Caki2 (cell line): ENCODE measurements at places on chromosomes 11 and 22.

DNA sequence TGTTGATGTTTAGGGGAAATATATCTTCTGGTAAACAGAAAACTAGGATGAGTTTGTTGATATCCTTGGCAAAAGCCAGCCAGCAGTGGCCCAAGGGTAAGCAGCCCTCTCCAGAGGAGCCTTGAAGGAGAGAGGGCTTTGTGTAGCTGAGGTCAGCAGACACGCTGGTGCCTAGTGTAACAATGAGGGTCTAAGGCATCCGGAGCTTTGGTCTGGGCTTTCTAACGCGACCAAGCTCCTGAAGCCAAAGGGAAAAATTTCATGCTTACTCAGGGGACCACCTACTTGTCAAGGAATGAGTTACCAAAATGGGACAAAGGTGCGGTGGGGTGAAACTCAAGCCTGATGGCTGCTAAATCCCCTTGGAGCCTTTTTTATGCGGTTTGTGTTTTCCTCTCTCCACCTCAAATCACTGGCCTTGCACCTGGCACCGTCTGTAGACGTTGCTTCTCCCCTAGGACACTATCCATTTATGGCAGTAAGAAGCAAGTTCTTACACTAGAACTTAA, 134.9 kb downstream of the DBX1 start:
- no peak for DNase-seq

DNA sequence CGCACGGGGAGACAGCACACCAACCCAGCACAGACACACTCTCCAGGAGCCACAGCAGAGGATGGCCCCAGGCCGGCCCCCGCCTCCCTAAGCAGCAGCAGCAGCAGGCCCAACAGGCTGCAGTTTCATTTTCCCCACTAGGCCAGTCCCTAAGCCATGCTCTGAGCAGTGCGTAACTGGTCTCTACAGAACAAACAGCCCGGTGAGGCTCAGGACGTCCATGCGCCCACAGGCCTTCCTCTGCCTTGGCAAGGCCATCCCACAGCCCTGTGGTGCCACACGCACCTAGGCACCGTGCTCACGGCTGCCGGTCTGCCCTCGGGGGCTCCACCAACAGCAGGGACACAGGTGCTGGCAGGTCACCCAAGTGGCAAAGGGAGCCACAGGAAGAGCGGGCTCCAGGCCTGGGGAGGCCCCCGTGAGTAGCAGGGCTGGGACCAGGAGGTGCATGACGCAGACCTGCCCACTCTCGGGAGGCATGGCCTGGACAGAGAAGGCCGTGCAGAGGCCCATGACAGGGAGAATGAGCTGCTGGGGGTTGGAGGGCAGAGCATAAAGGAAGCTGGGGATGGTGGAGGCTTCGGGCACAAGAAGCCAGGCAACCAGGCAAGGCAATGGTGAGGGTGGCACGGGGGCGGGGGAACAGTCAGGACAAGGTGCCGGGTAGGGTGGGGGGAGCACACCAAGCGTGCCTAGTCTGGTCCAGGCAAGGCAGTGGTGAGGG, 1.4 kb upstream of the MOB2 start:
- no peak for DNase-seq

- DNase-seq, result no peak
These were observed 611.6 kb upstream of the CCDC179 start for GRCh38 chr11:23471878-23472277.

- peak; percentile 0 for DNase-seq
These were observed 111.5 kb downstream of the PKNOX2 start for GRCh38 chr11:125275905-125276618.

DNA sequence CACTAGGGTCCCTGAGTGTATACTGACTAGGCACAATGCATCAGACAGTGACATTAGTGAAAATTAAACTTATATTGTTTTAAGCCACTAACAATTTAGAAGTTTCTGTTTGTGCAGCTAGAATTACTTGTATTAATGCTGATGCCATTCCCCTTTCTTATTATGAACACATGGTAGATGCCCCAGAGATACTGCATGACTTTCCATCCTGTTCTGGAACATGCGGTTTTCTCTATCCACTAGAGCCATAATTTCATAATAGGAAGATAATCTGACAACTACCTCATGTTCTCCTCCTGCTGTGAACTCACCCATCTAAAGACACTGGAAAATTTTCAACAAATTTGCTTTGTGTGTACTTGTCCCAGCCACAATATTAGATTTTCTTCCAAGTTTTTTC, 1256.4 kb downstream of the FAM181B start:
- no peak for DNase-seq

DNA sequence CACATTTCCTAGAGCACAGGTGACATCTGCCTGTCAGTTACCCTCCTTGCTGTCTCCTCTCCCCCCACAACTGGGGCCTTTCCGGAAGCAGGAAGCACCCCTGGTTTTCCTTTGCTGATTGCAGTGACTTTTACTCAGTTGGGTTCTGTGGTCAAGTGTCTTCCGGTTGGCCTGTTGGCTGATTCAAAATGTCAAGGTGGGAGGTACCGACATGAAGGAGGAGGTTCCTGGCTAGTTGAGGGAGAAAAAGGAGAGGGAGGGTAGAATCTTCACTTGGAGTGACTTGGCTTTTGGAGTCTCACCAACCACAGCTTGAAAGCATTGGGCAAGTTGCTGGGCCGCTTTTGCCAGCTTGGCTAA, 9.3 kb upstream of the ADAMTS15 start:
- DNase-seq, result no peak

- no peak for DNase-seq
These were observed 808.7 kb downstream of the KCNA4 start for GRCh38 chr11:29208117-29208516.

DNA sequence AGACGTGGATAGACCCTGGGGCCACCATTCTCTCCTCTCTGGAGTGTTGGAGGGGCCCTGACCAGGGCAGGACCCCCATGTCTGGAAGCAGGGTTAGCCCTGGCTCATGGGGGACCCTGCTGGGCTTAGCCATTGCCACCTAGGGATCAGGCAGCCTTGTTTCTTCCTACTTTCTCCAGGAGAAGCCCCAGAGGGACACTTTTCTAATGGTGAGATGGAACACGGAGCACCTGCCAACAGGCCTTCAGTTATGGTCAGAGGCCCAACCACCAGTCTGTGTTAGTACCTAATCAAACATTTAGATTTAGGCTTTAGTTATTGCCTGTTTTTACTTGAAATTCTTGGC, 1.9 kb upstream of the C22orf39 start:
- DNase-seq, result no peak

- no peak for DNase-seq
These were observed 34.1 kb downstream of the HORMAD2 start for GRCh38 chr22:30114361-30114760.

DNA sequence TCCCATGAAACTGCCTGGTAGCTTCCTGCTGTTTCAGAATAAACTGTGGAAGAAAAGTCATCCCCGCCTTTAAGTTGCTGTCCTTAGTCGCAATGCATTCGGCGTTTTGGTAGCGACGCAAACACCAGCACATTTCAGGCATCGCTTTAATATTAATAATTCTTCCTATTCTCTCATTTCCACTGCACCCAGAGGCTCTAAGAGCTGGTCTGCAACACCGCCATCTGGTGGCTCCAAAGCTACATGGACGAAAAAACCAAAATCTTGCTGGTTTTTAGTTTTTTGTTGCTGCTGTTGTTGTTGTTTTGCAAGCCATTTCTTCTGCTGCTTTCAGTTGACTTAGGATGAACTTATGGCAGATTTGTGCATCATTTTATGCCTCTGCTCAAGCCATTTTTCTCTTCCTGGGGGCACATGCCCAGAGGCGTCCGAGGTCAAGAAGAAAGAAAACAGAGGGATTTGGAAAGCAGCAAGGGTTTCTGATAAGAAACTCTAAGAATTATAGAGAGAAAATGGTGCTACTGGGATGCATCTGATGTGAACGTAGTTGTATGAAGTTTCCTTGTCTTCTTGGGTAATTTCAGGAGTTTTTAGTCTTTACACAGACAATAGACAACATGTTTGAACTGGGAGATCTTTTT, 345.4 kb upstream of the KIRREL3 start:
- peak; percentile 1 for DNase-seq

DNA sequence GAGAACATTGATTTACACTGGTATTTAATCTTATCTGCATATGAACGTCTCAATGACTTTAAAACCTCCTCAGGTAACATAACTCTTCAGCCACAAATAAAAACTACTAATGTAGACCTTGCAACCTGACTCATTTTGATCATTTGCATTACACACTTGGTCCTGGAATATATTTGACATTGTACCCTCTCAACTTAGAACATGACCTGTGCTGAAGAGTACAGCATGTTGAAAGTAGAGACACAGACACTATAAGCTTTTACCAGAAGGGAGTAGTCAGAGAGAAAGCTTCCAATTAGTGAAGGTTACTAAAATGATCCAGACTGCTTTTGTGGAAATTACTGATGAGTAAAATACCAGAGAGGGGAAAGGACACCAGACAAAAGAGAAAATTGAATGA, 390.6 kb upstream of the ANO3 start:
- no peak for DNase-seq

GRCh38 chr11:11035331-11035730, 177.5 kb upstream of the ZBED5 start:
- no peak for DNase-seq

DNA sequence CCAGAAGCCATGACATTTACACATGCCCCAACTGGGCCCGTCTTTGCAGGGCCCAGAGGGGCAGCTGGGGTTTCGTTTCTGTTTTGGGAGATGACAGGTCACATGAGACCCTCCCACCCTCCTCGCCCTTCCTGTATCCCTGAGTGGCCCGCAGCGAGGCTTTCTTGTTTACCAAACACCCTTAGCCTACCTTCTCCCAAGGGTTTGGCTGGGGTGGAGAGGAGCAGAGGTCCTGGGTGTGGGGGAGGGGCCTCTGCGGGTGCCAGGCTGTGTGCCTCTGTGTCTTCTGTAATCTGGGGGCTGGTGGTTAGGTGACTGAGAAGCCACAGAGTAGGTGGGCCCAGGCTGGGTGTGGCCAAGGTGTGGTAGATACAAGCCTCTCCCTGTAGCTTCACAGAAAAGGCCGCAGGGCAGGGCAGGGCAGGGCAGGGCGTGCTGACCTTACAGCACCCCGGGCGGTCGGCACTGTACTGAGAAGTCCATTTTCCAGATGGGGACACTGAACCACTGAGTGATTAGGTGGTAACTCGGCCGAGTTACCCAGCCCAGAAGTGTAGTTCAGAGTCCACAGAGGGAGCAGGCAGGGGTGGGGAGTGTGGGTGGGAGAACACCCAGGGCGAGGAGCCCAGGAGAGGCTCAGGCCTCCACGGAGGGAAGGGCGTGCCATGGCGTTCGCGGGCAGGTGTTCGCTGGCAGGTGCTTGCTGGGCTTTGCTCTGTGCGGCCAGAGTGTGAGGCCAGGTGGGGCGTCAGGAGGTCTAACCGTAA, 8.7 kb downstream of the PRR5 start:
- DNase-seq, result no peak

GRCh38 chr11:66907751-66908630, 50.2 kb downstream of the PC start:
- DNase-seq, result peak; percentile 30

- peak; percentile 77 for DNase-seq
These were observed 105.7 kb downstream of the RASSF10 start for GRCh38 chr11:13114566-13115379.

- peak; percentile 60 for DNase-seq
These were observed 15.8 kb downstream of the LINC01488 start for GRCh38 chr11:69497221-69497787.

GRCh38 chr11:66080055-66080817, 10.2 kb downstream of the PACS1 start:
- DNase-seq, result peak; percentile 12

GRCh38 chr11:2929531-2929949, 320 bp upstream of the PHLDA2 start:
- DNase-seq, result peak; percentile 69

DNA sequence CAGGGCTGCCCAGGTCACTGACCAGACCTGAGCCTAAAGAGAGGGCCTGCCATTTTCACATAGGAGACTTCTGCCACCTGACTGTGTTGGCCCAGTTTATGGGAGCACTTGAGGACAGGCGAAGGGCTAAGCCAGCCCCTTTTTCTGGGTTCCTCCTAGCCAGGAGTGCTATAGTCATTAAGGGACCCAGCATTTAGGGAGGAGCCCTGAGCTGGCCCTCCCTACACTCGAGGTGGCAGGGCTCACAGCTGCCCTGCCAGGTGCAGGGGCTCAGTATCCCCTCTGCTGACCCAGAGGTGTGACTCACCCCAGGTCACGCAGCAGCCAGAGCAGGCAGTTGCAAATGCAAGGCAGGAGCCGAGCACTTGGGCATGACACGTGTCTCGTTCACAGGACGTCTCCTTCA, 86.3 kb upstream of the CRYBB3 start:
- DNase-seq, result peak; percentile 38

- no peak for DNase-seq
These were observed 100.1 kb downstream of the MIAT start for GRCh38 chr22:26757496-26757895.

DNA sequence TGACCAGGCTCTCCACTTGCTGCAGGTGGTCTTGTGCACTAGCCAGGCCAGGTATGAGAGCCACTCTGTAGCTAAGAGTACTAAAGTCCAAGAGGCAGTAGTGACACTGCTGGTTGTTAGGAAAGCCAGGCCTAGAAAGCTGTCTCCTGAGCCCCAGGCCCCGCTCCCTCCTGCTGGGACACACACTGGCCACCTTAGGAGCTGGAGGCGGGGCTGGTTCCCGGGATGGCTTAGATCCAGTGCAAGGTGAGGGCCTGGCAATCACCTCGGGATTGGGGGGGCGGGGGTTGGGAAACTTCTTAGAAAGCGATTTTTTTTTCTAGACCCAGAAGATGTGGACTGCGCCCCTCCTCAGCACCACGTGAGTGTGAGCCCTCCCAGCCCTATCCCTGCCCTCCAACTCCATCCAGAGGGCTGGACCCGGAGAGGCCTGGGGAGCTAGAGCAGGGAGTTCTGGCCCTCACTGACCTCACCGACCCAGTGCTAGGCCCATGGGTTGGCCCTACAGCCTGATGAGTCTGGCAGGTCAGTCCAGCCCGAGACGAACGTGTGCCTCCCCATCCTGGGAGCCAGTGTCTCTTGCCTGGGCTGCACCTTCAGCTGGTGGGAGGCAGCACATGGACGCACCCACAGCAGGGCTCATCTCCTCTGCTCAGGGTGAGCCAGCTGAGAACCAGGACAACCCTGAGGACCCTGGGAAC, 18.1 kb downstream of the SLC37A2 start:
- DNase-seq, result no peak

GRCh38 chr11:134756811-134757540, 344.9 kb upstream of the B3GAT1 start:
- DNase-seq, result no peak

GRCh38 chr11:21173476-21173875, 504.1 kb downstream of the NELL1 start:
- DNase-seq, result no peak

- no peak for DNase-seq
These were observed 126.0 kb downstream of the CTTN start for GRCh38 chr11:70524096-70524922.

- DNase-seq, result no peak
These were observed 143.1 kb upstream of the CARD18 start for GRCh38 chr11:105282658-105283057.

GRCh38 chr11:10455637-10456487, 798 bp downstream of the AMPD3 start:
- DNase-seq, result peak; percentile 80

DNA sequence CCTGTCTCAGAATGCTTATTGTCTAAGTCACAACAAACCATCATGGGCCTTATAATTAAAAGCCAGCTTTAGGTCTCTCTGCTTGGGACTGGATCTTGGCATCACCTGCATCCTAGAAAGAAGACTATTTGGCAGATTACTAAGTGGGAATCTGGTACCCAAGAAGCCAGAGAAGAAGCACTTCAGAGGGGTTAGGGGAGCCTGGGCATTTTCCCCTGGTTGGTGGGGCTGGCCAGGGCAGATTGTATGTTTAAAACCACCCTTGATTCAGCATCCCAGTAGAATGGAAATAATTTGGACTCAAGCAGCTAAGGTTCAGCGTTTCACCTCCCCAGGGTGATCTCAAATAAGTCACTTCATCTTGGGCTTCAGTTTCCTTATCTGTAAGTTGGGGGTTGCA, 193.7 kb downstream of the MIAT start:
- no peak for DNase-seq
